ENCODE measurements at places on chromosomes 11 and 22.

DNA sequence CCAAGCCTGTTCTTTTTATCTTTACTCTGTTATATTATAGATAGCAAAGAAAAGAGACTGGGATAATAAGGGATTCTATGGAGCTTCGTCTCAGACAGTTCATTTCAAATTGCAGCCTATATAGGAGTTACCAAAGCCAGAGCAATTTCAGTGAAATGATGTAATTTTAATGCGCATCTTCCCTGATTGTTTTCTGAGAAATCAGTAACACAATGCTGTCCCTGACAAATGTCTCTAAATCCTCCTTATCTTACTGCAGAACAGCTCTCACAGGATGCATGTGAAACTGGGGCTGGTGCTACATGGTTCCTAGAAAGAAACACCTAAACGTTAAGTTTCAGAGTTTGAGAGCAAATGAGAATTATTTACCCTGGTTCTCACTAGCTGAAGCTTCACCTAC is 467.9 kb upstream of the ANO3 start:
- DNase-seq = no peak

DNA sequence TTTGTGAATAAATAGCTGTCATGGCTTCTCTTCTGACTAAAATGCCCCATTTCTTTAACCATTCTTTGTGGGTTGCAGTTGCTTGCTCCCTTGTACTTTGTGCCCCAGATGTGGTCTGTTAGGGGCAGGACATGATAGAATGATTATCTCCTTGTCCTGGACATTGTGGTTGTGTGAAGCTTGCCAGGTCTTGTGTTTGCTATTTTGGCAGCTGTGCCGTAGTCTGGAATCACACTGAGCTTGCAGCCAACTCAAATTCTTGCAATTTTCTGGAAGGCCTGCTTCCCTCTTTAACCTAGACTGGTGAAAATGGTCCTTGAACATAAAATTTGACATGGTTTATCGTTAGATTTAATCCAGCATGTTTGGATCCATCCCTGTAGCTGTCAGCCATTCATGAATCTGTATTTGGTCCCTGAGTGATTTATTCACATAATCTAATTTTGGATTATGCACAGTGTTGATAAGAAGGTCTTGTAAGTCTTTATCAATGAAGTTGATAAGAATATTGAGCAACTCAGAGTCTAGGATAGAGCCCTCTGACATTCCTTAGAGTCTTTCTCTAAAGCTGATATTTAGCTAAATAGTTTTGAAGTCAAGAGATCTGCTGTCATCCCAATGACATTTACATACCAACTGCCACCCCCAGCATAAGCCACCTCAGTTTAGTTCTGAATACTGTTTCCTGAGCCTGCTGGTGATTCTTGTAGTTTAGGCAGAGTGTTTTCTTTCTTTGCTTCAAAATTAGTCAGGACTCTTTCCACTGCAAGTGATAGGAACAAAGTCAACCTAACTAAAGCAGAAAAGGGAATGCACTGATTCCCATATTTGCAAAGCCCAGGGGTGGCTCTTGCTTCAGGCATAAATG is 9.8 kb downstream of the SPON1 start:
- no peak for DNase-seq

DNA sequence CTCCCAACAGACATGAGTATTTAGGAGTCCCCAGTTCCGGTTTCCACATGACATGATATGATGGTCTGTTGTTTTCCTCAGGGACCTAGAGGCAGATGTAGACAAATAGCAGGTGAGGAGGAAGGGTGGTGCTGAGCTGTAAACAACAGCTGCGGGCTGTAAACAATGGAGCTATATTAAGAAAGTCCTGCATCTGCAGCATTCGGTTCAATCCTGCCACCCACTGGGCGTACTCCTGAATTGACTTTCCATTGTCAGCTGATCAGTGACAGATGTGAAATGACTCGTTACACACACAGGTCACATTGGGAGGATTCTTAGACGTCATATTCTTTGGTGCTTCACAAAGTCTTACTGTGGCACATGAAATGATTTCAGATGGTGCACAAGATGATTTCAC is 26.8 kb upstream of the RAG1 start:
- DNase-seq = no peak

- no peak for DNase-seq
Measured at GRCh38 chr11:7462706-7463105, 22.6 kb upstream of the OLFML1 start.

- DNase-seq = no peak
Measured at GRCh38 chr11:78331711-78332110, 85.9 kb downstream of the GAB2 start.

DNA sequence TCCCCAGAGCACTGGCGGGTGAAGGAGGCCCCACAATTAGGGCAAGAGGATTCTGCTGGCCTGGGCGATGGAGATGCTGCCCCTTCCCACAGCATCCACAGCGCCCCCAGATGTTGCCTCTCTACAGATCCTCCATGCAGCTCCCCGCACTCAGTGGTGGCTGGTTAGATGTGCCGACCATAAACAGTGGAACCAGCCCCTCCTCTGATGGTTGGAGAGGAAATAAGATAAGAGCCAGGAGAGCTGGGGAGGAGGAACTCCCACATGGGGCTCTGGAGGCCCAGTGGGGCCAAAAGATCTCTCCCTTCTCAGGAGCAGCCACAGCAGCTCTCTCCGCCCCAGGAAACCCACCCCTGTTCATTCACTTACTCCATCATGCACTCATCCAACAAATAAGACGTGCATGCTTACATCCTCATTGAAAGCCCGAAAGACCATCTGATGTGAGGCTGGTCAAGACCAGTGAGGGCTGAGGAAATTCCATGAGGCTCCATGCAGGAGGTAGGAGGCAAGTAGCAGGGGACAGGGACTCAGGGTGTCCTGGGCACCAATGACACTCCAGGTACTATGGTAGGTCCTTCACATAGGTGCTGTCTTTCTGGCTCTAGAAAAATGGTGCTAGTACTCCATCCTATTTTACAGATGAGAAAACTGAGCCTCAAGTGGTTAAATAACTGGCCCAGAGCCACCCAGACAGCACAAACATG is 1.5 kb downstream of the PTGDR2 start:
- DNase-seq = no peak

- DNase-seq = peak; percentile 83
Measured at GRCh38 chr11:130448416-130449309, at the start of gene ADAMTS15. Gene ADAMTS15, plus strand, starts transcription at chr11:130448645. Its CDS starts 329 bp downstream, at chr11:130448974.

DNA sequence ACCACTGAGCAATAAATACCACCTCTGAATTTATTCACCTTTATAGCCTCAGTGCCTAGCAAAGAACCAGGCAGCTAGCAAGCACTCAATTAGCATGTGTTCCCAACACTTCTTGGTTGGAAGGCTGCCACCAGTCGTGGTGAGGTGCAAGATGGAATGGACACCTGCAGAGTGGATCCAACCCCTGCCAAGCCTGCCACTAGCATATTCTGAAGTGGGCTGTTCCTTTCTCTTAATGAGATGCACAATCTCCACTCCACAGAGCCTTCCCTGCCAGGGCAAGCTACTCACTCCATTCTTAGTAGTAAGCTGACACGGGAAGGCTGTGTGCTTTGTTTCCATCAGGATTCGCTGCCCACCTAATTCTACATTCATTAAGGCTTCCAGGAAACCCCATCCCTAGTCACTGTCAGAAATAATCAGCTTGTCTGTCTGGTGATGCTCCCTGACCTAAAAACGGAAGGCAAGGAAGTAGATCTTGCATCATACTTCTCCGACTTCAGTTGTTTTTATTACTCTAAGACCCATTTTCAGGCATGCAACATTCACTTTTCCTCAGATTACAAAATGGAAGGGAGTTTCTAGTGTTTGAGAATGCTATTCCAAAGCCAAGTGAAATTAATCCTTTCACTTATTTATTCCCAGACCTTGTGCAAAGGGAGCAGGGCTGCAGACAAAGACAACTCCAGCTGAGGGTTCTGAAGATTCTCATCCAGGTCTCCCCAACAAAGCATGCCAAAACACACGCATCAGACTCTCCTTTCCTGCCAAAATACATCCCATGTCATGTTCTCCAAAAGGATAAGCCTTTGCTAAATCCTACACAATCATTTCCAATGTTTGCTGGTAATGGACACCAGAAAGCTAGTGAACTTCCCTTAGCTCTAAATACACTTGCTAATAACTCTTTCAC is 128.0 kb downstream of the TENM4 start:
- DNase-seq = no peak

- no peak for DNase-seq
Measured at GRCh38 chr11:93870616-93871015, 20.2 kb upstream of the VSTM5 start.

GRCh38 chr11:62889484-62890437 is 9.1 kb downstream of the SLC3A2 start:
- no peak for DNase-seq

DNA sequence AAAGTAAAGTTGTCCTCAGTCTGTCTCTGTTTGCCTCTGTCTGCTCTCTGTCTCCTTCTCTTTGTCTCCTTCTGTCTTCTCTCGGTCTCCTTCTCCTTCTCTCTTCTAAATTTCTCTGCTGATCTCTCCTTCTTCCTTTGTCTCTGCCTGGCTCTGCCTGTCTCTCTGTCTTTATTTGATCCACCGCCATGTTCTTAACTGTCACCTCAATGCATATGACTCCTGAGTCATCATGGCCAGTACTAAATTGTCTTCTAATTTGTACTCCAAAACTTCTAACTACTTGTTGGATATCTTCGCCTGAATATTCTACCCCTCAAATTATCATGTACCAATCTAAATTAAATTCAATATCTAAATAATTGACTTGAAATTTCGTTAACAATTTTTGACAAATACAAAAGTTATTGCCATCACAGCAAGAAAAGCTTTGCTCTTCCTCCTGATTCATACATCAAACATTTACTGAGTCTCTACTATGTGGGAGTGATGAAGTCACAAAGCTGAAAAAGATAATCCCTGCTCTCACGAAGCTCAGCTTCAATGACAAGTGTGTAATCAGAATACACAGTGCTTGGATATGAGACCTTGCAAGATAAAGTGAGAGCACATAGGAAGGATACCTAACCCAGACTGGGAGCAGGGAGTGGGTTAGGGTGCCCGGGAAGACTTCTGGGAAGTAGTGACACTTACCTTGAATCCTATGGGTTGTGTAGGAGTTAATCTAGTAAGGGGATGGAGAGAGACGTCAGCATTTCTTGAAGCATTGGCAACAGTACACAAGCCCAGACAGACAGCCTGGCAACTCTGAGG is 193.0 kb downstream of the MAML2 start:
- no peak for DNase-seq

GRCh38 chr22:49334449-49334789 is 493.3 kb downstream of the BRD1 start:
- no peak for DNase-seq

- DNase-seq = no peak
Measured at GRCh38 chr11:64001484-64002420, 15.5 kb downstream of the OTUB1 start.

DNA sequence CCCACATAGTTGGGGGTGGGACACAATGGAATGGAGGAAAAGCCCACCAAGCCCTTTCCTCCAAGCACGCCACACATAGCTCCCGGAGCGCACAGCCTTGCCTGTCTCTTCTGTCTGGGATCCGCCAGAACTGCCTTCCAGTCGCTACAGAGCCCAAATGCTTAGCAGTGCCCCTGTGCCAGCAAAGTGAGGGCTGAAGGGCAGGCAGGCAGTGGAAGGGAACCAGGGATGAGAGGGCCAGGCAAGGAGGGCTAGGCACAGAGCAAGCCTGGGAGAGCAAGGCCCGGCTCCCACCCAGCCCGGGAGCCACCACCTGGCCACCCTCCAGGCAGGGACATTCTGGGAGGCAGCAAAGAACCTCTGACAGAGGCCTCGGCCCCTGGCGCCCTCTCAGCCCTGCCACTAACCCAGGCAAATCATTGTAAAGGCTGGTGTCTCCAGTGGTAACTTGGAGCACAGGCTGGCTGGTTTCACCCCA is 32.5 kb downstream of the PPP2R1B start:
- DNase-seq = no peak

GRCh38 chr11:32931606-32932005 is 39.0 kb downstream of the QSER1 start:
- no peak for DNase-seq

GRCh38 chr22:36585841-36586240 is 56.9 kb upstream of the EIF3D start:
- DNase-seq = no peak

DNA sequence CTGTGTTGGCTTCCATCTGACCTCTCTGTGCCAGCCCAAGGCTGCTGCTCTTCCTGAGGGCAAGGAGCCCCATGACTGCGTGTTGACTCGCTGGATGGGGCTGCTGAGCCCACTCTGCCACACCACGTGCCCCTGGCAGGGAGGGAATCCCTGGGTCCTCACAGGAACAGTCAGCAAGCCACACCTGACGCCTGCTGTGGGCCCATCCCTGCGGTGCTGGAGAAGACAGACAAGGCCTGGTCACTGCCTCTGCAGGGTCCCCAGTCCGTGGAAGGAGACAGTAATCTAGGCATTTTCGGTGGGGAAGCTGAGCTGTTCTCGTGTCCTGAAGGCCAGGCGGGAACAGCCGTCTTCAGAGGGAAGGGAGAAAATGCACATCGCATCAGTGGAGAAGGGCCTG is 10.6 kb upstream of the PPP6R3 start:
- no peak for DNase-seq

- DNase-seq = no peak
Measured at GRCh38 chr11:8839306-8839956, 71.6 kb upstream of the AKIP1 start.

DNA sequence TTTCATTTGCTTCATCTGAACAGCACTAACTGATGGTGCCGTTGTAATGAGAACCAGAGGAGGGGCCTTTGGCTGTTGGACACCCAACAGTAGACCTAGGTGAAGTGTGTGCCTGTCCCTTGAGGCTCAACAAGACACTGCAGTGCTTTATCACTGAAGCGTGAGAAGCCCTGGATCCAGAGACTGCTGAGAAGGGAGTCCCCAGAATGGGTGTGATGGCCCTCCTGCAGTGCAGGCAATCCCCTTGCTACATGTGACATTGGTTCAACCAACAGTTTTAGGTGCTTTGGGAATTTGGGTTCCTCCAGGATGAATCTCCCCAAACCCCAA is 125.6 kb downstream of the BRD1 start:
- DNase-seq = no peak

DNA sequence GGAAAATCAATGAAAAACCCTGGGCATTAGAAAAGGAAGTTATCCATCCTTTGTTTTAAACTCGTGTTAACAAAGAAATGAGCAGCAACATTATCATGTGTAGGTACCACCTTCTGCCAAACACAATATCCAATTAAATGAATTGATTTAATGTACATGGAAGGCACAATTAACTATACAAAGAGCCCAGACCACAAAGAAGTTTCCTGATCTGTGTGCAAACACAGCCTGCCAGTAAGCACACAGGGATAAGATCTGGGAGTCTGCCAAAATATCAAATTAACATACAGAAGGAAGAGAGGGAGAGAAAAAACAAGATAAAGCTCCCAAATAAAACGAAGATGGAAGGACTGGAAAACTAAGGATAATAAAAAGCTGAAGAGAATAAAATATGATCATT is 54.1 kb upstream of the SLC25A1 start:
- DNase-seq = no peak

DNA sequence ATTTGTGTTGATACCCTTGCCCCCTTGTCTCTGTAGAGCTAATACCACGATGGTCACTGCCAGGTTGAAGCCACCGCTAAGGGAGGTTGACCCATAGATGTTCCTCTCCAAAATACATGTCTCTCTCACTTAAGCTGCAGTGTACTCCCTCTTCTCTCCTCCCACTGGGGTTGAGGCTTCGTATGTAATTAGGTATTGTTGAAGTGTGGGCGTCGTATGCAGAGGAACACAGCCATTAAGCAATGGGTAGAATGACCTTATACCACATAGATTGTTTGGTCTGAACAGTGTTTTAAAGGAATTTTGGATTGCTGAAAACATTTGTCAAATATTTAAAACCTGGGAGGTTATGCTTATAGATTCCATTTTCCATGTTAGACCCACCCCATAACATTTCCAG is 71.9 kb downstream of the TRAF6 start:
- no peak for DNase-seq

Data from neuronal stem cell (in vitro differentiated cells).